CD4-positive, alpha-beta T cell treated with Interleukin-4 for 1 hour (primary cell): ENCODE measurements at places on chromosomes 1 and 21.

DNA sequence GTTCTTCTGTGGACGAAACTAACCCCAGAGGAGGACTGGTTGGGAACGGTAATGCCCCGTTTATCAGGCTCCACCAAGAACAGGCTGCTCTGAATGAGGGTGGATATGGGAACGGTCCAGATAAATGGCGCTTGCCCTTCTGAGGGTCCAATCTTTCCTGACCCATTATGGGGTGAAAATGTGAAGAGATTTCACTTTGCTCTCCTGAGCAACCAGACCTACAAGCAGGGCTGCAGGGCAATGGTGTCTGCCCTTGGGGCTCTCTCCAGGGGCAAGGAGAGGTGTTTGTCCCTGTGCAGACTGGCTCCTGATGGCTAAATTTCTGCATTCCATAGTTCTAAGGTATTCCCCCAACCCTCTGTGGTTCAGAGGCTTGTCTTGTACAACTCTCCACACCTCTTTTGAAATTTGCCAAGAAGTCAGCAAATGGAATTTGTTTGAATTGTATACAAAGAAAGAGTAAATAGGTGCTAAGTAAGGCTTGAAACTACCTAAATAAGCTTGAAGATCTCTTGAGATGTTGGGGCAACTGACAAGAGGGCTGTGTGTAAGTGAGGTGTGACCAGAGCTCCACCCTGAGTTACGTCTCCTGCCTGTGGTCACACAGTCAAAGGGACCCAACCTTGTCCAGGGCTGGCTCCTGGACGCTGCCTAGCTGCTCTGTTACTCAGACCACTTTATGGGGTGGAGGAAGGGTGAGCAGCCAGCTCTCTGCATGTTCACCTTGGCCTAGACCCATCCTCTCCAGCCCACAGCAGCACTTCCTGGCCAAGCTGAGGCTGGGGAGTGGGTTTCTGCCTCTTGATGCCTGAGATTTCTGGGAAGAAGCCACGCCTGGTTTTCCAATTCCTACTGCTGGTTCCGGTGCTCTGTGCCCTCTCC lies 24.8 kb downstream of the SLC2A1 start:
- no peak for DNase-seq

DNA sequence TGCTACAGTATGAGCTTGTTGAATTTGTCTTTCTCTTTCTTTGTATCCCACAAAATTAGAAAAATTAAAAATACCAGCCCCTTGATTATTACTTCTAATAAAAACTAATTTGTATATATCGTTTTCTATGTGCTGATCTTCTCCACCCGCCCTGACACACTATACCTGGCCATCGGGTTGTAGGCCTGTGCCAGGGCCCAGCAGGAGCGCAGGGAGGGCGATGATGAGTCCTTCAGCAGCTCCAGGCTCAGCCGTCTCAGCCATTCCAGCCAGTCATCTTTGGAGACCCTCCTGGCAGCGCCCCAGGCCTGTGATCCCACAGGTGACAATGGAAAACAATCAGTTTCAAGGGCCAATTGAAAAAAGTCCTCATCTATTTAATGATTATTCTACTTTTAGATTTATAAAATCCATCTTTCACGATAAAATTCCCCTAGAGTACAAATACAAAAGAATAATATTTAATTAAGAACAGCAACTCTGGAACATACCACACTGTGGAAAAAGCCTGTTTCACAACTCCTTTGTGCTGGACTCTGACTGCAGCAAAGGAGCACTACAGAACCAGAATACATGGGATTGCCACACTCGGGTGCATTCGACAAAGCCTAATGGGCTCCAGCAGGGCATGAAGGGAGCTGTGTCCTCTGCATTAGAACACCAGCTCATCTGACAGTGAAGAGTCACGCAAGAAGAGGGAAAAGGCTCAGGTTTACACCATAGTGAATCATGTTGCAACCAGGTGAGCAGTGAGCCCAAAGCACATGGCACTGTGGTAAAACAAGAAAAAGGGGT lies 15.4 kb downstream of the ANGPTL7 start:
- no peak for DNase-seq

GRCh38 chr1:164707868-164708331 lies 148.9 kb downstream of the PBX1 start:
- DNase-seq, result no peak

DNA sequence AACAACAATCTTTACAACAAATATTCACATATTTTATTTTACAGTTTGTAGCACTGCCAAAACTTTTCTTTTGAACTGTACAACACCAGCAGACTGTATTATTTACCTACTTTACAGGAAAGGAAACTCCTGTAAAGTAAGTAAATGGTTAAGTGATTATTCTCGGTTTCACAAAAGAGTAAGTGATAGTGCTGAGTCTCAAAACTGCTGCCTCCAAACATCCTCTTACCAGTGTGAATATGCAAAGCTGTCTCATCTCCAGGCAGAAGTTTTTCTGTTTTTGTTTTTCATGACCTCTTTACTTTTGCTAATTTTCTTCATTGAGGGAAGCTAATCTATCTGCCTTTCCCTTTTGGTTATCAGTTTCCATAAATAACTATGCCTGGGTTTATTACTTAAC lies 286.7 kb downstream of the SRGAP2C start:
- no peak for DNase-seq

GRCh38 chr1:219119839-219120238 lies 53.8 kb upstream of the LYPLAL1 start:
- no peak for DNase-seq

DNA sequence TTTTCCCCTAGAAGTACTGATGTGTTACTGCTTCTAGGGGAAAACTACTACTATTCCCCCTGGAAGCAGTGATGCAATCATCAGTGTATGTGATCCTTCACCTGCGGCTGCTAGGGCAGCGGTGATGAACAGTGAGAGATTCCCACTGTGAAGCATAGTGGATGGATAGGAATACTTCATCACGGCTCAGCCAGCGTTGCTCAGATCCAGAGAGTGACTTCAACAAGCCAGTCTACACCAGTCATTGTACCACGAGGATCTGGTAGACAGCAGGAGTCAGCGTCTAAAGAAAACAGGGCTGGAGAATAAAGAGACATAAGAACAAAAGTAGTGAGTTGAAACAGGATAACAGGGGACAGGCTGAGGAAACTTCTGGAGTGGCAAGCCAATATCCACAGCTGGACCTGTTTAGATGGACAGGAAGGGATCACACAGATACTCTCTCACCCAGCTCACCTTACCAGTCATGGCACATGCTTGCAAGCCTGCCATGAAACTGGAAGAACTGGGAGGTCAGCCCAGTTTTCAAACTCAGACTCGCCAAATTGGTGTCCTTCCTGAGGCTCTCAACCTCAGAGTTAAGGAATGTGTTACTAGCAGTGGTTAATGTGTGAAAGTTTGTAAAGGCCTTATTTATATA lies 42.4 kb upstream of the LRRC52 start:
- DNase-seq, result no peak

DNA sequence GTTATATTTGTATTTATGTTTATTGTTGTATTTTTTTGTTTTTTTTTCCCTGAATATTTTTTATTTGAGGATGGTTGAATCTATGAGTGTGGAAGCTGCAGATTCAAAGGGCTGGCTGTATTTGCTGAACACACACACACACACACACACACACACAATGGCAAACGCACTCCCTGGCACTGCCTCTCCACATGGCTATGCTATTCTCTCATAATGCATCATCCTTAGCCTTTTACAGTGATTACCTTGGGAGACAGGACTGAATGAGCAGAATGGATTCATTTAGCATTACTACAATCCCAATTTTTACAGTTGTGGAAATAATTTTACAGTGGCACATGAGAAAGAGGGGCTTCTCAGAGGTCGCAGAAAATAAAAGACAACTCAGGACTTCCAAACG lies 390.1 kb downstream of the PCP4 start:
- no peak for DNase-seq

GRCh38 chr21:38092051-38092450 lies 164.7 kb upstream of the KCNJ15 start:
- DNase-seq, result no peak

DNA sequence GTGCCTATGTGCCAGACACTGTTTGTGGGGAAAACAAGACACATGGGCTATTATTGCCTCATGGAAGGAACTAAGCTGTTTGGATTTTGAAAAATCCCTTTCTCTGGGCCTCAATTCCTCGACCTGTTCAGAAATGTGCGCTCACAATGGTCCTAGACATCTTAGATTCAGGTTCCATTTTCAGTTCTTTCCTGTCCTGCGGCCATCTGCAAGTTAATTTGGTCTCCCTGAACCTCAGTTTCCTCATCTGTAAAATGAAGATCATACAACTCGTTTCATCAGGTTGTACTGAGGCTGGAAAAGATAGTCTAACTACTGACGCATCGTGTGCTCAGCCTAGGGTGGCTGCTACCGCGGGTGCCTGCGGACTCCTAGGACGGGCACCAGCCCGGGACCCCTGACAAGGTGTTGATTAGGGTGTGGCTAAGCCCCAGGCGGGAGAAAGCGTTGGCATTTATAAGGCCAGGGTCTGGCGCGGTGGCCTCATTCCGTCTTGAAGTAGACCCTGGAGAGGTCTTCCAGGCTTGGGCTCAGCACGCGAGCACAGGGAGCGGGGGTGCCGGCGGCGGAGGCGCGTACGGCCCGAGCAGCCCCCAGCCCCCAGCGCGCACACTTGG lies 493 bp upstream of the ELOA start:
- no peak for DNase-seq

GRCh38 chr1:248589334-248589733 lies 8.2 kb downstream of the OR2T10 start:
- DNase-seq, result no peak

DNA sequence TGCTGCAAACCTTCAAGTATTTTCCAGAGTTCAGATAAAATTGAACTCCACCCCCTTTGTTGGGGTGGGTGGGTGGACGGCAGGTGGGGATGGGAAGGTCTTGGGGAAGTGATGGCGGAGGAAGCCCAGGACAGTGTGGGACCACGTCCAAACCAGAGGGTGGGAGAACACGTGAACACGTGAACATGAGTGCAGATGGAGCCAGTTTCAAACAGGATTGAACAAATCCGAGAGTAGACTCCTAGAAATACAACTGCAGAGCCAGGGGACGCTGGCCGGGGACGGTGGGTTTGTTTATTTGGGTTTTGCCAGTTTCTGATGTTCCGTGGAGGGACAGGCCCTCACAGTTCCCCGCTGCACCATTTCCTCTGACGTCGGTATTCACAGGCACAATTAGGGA lies 2.9 kb downstream of the KRTAP10-2 start:
- DNase-seq, result no peak

- DNase-seq, result no peak
These were observed 228.4 kb upstream of the NRIP1 start for GRCh38 chr21:15293240-15293639.

DNA sequence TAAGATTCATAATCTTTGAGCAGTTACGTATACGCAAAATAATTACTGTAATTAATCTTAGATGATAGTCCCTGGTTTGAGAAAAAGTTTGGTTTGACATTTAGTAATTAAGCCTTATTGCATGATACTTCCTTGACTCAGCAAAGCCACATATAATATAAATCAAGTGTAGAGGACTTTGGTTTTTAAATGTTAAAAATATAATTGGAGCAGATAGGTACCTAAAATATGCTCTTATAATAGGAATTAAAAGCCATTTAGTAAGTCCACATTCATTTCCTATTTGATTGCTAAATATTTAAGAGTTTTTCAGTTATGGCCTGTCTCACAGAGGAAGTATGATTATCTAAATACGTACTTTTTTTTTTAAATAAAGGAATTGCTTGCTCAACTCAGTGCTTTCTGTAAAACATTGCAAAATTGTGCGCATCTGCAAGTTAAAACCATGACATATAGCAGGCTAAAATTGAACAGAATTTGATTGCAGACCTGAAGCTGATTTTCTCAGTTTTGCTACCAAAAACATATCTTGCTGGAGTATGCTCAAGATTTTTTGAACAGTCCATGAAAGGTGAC lies 20.4 kb downstream of the RPE65 start:
- no peak for DNase-seq

GRCh38 chr21:44438531-44439210 lies 16.6 kb upstream of the LRRC3 start:
- no peak for DNase-seq

- no peak for DNase-seq
These were observed 47.0 kb upstream of the SDC3 start for GRCh38 chr1:30955448-30956015.

GRCh38 chr1:160997323-160998038 lies 23.5 kb downstream of the F11R start:
- DNase-seq, result peak; percentile 63

GRCh38 chr1:207818971-207819451 lies 67.2 kb downstream of the CD46 start:
- no peak for DNase-seq

DNA sequence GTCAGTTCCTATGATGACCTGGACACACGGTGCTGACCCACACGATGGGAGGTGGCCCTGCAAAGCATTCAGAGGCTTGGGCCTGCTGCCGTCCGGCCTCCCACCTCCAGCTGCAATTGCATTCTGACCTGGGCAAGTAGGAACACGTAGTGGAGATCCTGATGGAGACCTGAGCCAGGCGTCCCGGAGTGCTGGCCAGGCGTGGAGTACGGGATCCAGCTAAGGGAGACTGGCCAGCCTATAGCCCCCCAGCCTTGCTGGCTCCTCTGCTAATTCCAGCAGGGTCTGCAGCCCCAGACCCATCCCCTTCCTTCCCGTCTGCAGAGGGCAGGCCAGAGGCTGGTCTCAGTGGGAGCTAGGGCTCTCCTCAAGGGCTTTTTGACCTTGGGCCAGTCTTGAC lies 11.2 kb downstream of the CD46 start:
- DNase-seq, result no peak

GRCh38 chr1:172107316-172107975 lies 266.1 kb downstream of the DNM3 start:
- no peak for DNase-seq

- no peak for DNase-seq
These were observed 5.7 kb downstream of the F3 start for GRCh38 chr1:94535879-94536278.

DNA sequence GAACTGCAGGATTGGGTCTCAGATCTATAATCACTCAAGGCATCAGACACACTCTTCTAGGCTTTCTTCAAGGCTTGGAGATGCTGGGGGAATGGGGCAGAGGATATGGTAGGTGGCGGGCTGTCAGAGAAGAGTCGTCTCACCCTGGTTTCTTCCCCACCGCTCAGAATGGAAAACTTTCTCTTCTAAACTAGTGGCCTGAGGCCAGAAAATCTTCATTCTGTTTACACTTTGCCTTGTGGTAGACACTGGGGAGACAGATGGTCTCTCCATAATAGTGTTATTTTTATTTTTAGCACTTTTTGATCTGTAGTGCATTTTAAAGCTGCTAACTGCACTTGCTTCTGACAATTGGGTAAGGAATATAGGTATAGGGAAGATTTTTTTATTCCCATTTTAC lies 2.6 kb downstream of the PRELP start:
- DNase-seq, result no peak

- no peak for DNase-seq
These were observed 8.8 kb upstream of the ADAR start for GRCh38 chr1:154616659-154617345.

DNA sequence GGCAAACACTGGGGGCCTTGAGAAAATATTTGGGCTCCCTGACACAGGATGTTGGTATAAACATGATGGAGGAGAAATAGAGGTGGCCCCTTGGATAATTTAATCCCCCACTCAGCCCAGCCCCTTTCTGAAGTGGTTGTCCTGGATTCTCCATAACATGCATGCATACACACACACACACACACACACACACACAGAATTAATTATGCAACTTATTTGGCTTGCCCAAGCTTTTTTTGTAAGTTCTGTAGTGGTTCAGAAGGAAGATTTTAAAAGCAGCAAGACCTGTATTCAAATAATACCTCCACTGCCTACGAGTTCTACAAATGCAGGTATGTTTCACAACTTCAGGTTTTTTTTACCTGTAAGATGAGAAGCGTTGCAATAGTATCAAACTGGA lies 15.0 kb downstream of the ATF3 start:
- DNase-seq, result no peak

- DNase-seq, result no peak
These were observed 187.1 kb downstream of the LMO4 start for GRCh38 chr1:87515781-87516180.
